ENCODE measurements at places on chromosomes 6 and 20. TPM values are rescaled to one million over a fixed set of nuclear protein-coding genes. Genes with fewer than 3 reads are reported as not detected.

PRDM13 gene
- total RNA-seq = not detected

ENTPD6 gene
- 57.8 TPM for total RNA-seq

DNA sequence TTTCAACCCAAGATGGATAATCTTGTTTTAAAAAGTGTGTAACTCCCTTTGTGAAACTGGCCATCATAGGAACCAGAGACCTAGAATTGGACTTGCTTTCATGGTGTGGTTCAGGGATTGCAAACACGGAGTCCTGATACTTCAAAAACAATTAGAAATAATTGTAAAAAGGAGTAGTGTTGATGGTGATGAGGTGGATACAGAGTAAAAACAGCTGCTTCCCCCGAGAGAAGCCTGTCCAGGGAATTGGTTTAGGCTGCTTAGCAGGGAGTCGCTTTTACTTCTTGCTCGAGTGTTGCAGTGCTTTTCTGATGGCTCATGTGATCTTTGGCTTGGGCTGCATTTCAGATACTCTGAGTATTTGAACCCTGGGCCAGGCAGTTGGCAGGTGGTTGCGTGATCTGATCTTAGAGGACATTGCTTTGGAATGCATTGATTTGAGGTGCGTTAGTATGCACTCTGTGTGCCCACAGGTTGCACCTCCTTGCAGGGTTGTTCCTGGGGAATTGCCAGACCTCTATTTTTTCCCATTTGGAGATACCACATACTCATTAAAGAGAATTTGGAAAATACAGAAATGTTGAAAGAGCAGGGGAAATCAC is 19.5 kb downstream of the KIF3B start:
- H3K4me3 ChIP-seq = no peak overlapping the region
- DNase-seq = no peak
- H3K27ac ChIP-seq = no peak overlapping the region
- no peaks in the 10 kb centered on the region for H3K36me3 ChIP-seq
- no peaks in the 10 kb centered on the region for H3K27me3 ChIP-seq
- no peaks in the 10 kb centered on the region for H3K4me1 ChIP-seq

HDGFL1 gene
- not detected for total RNA-seq

- H3K27me3 ChIP-seq = no peaks in the 10 kb centered on the region
- H3K4me1 ChIP-seq = no peaks in the 10 kb centered on the region
- H3K27ac ChIP-seq = no peak overlapping the region
- peaks cover 38% of the 10 kb centered on the region for H3K36me3 ChIP-seq
- no peak overlapping the region for H3K4me3 ChIP-seq
These were observed 17.7 kb downstream of the PCIF1 start for GRCh38 chr20:45951925-45952834.

ARMC12 gene
- total RNA-seq = 0.25 TPM
